ENCODE measurements at places on chromosomes 3 and 15.

- no peak for ATAC-seq
Measured at GRCh38 chr3:33941804-33942203, 143.4 kb downstream of the PDCD6IP start.

- no peak for ATAC-seq
Measured at GRCh38 chr3:27840807-27841594, 118.9 kb upstream of the EOMES start.

DNA sequence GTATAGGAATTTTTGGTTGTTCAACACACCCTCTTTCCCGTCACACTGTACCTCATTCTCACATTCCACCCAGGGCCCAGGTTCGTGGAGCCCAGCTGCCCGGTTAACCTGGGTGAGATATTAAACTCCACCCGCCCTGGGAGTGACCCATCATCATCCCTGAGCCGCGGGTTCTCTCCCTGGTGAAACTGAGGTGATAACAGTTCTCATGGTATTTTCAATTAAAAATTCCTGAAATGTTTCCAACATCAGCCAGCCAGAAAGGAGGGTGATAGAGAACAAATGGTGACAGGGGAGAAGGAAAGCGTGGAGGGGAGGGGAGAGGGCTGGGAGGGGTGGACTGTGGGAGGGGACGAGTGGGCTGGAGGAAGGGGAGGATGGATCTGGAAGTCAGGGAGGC, 148.8 kb downstream of the ALDH1A2 start:
- ATAC-seq = no peak

- no peak for ATAC-seq
Measured at GRCh38 chr3:82128271-82128670, 366.8 kb upstream of the GBE1 start.

DNA sequence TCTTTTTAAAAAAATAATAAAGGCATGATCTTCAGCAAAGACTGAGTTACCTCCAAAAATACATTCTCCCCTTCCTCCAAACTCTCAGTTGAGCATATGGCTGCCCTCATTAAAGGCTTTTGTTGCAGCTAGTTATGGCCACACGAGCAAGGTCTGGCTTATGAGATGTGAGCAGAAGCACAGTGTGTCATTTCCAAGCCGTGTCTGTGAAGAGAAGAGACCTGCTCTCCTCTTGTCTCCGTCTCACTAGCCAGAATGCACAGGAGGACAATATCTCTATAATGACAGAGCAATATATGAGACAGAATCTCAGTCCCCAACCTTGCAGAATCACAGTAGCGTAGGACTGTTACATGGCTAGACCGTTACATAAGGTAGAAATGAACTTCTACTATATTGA, 152.3 kb downstream of the MAGI1 start:
- no peak for ATAC-seq

- ATAC-seq = no peak
Measured at GRCh38 chr3:120344349-120344748, 4.8 kb downstream of the LRRC58 start.

GRCh38 chr3:59890639-59891038, 840.8 kb upstream of the CFAP20DC start:
- ATAC-seq = no peak

GRCh38 chr3:88180398-88180999, 30.7 kb downstream of the C3orf38 start:
- ATAC-seq = no peak

- no peak for ATAC-seq
Measured at GRCh38 chr3:107629566-107629965, 106.8 kb downstream of the BBX start.

DNA sequence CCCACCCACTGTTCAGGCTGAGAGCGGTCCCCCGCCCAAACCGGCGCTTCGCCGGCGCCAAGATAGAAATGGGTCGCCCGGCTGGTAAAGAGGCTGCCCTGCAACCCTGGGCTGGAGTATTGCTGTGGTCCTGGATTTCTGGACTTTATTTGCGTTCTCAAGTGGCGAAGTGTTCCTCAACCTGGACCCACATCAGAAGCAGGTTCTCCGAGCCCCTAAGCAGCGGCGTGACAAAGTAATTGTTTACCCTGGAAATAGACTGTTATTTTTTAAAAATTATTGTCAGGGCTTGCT, 481 bp upstream of the DYNC1LI1 start:
- peak; percentile 70 for ATAC-seq

GRCh38 chr3:124969963-124970722, 35.6 kb upstream of the MUC13 start:
- ATAC-seq = no peak

GRCh38 chr3:94065819-94066480, 3.1 kb downstream of the NSUN3 start:
- ATAC-seq = no peak

- ATAC-seq = no peak
Measured at GRCh38 chr3:134609821-134610431, 40.9 kb downstream of the KY start.

DNA sequence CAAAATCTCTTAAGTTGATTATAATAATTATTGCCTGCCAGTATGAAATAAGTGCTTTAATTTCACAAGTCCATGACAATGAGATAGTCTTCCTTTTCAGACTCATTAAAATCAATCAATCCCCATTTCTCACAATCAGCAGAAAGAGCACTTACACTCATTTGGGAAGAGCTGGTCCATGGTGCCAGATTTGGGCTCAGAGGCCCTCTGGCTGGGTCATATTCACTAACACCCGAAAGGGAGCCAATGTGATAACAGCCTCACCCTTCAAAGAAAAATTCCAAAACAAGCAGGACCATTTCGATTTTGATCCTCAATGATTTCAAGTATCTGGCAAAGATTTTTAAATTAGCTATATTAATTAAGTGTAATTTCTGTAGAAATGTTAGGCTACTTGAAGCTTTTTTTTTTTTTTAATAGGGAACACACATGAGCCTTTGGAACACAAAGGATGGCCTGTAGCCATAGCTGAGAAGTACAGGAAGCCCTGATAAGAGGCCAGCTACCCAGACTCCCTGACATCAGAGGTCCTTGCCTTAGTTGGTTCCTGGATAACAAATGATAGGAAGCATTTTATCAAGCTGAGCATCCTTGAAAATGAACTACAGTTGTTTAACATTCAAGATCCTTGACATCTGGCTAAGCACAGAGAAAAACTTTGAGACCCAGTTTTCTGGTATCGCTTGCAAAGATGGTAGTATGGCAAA, 17.1 kb downstream of the MCF2L2 start:
- ATAC-seq = no peak

DNA sequence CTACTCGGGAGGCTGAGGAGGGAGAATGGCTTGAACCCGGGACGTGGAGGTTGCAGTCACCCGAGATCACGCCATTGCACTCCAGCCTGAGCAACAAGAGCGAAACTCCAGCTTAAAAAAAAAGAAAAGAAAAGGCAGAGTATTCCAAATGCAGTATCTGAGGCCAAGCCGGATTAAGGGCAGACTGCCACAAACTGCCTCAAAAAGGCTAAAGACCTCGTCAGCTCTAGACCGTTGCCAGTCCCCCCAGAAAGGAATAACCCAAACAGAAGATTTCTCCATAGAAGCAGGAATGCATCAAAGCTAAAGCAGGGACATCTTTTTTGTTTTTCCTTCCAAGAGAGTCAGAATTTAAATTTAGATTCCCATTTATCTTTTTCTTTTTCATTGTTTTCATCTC, 72.9 kb downstream of the TM4SF4 start:
- ATAC-seq = peak; percentile 76

DNA sequence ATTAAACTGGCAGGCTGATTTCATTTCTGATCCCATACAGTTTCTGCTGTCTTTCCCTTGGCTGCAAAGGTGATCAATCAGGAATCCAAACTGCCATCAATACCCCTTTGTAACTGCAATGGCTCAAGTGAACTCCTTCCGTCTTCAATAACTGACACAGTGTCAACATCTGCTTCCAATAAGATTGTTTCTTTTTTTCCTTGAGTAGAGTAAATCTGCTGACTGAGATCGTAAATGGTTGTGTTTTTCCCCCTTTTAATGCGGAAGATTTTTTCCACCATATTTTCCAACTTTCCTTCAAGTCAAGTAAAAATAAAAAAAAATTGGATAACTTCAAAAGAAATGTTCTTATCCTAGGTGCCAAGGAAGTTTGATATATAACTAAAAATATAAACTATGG, 48.7 kb downstream of the VGLL3 start:
- ATAC-seq = no peak

- ATAC-seq = peak; percentile 53
Measured at GRCh38 chr3:168024537-168024941, 71.2 kb downstream of the GOLIM4 start.

DNA sequence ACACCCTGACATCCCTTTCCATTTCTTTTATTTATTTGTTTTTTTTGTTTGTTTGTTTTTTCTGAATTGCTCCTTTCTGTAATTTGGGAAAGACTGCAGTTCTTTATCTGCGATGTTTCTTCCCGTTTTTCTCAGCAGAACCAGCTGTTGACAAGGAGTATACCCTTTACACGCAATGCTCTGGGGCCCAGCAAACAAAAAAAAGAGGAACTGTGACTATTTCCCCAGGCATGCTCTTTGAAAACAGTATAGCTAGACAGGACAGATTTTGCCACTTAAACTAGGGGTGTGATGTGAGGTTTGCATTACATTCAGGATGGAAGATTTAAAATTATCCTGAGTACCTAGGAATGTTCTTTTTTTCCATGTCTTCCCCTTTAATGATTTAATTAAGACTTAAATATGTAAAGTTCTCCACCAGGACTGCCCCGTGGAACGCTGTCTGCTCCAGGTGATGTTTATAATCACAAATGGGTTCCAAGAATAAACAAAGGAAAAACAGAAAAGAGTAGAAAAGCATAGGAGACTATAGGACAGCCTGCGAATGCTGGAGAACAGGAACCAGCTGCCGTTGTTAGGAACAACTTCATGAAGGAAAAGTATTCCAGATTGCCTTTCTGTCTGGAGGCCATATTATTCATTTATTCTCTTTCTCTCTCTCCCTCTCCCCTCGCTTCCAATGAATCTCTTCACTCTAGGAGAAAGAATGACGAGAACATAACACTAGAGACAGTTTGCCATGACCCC, 43.3 kb downstream of the TGFBR2 start:
- ATAC-seq = no peak

- ATAC-seq = no peak
Measured at GRCh38 chr15:81492331-81492968, 118.4 kb upstream of the TMC3 start.

DNA sequence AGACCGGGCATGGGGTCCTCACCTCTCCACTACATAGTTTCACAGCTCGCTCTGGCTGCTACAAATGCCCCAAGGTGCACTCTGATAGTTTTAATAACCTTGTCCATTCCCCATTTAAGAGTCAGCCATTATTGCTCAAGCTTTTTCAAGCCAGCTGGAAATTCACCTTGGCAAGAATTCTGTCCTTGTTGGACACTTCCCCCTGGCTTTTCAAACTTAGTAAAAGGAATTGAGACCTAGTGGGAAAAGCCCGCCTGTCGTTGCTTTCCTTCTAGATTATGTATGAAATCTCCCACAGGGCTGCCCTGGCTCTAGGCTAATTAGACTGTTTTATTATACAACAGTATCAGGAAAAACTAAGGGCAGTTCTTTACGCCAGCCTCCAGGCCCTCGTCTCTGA, 293.7 kb upstream of the GADL1 start:
- ATAC-seq = peak; percentile 57

DNA sequence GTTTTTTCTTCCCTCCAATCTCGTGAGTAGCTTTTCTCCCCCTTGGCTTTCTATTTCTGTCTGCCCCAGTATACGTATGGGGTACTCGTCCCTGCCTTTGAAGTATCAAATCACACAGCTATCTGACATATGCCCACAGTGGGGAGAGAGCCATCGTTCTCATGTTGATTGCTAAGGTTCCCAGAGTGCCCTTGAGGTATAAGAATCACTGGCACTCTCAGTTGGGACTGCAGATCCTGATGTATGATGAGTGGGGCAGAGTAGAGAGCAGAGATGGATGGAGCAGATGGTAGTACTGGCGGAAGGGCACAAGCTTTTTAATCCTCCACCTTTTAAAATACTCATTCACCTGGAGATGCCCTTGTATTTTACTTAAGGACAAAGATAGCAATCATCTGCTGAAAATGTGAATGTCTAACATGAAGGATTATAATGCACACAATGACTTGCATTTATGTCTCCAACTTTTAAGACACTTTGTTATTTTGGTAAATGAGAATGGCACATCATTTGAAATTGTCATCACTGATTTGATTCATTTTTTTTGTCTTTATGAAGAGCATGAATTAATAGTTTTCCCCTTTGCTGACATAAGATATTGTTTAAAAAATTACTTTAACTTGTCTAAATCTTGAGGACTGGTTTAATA, 239.6 kb downstream of the NR1D2 start:
- ATAC-seq = no peak

- ATAC-seq = peak; percentile 22
Measured at GRCh38 chr3:14907043-14907966, 40.1 kb upstream of the NR2C2 start.

DNA sequence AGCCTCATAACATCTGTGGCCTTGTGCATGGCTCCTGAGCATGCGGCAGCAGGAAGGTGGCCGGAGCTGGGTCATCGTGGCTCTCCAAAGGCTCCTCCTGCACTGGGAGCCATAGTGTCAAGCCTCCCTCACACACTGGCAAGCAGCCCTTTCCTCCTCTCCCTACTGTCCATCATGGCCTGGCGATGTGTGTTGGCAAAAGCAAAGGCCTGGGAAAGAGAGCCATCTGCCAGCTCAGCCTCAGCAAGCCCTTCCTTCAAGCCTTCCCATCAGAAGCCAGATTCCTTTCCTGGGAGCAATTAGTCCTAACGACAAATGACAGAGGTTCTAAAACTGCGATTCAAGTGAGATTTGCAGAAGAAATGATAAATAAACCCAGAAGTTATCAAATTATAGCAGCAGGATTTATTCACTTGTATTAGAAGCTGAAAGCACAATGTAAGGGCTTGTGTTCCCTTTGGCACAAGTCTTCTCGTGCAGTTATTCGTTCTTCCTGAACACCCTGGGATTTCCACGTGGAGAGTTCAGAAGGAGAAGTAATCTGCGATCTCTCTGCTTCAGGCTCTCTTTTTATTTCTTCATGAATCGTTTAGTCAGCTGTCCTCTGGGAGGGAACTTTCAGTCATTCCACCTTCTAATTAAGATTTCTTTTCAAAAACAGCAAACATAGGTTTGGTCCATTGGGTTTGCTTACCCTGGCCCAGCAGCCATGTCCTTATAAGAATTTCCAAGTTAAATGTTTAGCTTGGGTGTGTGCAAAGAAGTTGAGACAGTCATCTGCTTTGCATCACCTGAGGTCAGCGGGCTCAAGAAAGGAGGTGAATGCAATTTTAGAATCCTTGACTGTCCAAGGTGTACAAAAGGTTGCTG, 110.3 kb upstream of the TMC3 start:
- ATAC-seq = no peak

- no peak for ATAC-seq
Measured at GRCh38 chr3:192005989-192006388, 545.0 kb downstream of the PYDC2 start.

GRCh38 chr15:58923696-58924300, 9.7 kb downstream of the SLTM start:
- ATAC-seq = no peak

Data from gastroesophageal sphincter (tissue), 4 donors.